Cortex of kidney (tissue), 1 donor: ENCODE measurements at places on chromosomes 2 and 18.

- no peak for DNase-seq
These were observed 259.8 kb upstream of the CXCR4 start for GRCh38 chr2:136377423-136378382.

- no peak for DNase-seq
These were observed 25.6 kb upstream of the PRLH start for GRCh38 chr2:237540823-237541222.

- no peak for DNase-seq
These were observed 111.0 kb upstream of the MAP4K3 start for GRCh38 chr2:39547811-39548719.

- DNase-seq: no peak
These were observed 54.9 kb downstream of the LIPG start for GRCh38 chr18:49616618-49617328.

- no peak for DNase-seq
These were observed 328 bp upstream of the INHBB start for GRCh38 chr2:120345608-120346007.

DNA sequence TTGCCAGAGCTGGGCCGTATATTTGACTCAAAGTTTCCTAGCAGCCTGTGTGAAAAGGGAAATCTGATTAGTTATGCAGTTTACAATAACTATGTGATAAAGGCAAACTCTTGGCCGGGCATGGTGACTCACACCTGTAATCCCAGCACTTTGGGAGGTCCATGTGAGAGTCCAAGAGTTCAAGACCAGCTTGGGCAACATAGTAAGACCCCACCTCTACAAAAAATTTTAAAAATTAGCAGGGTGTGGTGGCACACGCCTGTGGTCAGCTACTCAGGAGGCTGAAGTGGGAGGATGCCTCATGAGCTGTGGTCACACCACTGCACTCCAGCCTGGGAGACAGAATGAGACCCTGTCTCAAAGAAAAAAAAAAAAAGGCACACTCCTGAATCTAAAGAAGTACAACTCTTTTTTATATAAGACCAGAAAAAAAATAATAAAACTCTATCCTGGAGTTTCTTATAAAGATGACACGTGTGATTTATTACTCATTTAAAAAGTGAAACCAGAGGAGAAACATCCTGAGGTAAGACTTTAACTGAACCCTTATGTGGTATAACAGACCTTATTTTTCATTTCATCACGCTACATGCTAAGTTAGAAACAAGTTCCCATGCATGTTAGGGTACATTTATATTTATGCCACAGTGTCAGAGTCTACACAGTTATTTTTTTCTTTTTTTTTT lies 32.6 kb upstream of the KCMF1 start:
- DNase-seq: no peak

- DNase-seq: no peak
These were observed 38.0 kb downstream of the KYNU start for GRCh38 chr2:142915502-142915901.

DNA sequence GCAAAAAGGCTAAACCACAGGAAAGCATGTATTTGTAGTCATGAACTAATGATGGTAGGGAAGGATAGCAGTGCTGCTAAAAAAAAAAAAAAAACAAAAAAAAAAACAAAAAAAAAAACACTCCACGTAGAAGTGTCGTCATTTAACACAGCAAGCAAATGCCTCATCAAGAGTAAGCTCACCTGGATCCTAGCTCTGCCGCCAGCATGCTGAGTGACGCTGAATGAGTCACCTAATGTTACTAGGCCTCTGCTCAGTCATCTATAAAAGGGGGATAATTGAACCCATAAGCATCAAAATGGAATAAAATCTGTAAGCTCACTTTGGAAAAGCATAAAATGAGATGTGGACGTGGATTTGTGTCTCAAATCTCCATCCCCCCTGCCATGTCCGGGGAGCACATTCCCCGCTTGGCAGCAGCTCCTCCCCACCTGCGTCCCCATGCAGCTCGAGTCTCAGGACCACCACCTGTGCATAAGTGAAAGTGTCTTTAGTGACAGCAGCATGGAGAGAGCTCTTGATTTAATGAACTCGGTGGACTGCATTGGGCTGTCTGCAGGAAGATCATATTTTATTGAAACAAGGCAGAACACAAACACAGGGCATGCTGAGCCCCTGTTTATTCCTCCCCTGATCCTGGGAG lies 427.5 kb downstream of the LRATD1 start:
- no peak for DNase-seq

- DNase-seq: no peak
These were observed 895.1 kb upstream of the CELF4 start for GRCh38 chr18:38460657-38461056.

GRCh38 chr18:33212363-33212762 lies 228.2 kb downstream of the CCDC178 start:
- no peak for DNase-seq

DNA sequence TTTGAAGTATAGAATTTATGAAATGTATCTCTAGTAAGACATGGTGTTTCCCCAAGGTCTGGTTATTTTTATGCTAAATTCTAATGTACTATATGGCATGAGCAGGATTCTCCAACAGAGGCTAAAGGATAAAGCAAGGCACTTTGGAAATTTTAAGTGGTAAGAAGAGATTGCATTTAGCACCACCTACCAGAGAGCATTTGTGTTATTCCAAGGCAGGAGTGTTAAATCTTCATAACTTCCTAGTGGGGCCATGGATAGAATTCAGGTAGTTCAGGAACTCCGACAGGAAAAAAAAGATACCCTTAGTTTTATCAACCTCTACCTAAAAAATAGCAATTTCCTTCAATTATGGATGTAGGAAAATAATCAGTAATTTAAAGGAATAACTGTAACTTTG lies 497.4 kb upstream of the CRIM1 start:
- DNase-seq: no peak

GRCh38 chr2:143550500-143550899 lies 421.3 kb downstream of the ARHGAP15 start:
- no peak for DNase-seq

DNA sequence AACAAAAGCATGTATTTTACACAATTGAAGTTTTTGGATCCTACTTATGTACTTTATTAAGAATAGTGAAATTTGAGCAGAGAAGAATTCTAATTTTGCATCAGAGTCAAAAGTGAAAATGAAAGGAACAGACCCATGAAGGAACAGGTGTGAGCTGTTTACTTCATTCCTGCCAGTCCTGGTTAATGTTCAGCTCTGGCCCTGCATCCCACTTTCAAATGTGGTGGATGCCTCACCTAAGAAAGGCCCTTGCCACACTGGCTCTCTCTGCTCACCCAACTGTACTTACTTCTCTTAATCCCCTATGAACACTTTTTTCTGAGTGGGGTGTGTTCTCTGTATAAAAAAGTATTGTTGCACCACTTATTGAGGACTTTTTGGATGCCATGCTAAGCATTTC lies 22.2 kb downstream of the FAM110C start:
- DNase-seq: no peak

GRCh38 chr18:63016270-63016669 lies 300.9 kb downstream of the PHLPP1 start:
- no peak for DNase-seq

GRCh38 chr2:103365071-103365470 lies 603.2 kb downstream of the TMEM182 start:
- no peak for DNase-seq

DNA sequence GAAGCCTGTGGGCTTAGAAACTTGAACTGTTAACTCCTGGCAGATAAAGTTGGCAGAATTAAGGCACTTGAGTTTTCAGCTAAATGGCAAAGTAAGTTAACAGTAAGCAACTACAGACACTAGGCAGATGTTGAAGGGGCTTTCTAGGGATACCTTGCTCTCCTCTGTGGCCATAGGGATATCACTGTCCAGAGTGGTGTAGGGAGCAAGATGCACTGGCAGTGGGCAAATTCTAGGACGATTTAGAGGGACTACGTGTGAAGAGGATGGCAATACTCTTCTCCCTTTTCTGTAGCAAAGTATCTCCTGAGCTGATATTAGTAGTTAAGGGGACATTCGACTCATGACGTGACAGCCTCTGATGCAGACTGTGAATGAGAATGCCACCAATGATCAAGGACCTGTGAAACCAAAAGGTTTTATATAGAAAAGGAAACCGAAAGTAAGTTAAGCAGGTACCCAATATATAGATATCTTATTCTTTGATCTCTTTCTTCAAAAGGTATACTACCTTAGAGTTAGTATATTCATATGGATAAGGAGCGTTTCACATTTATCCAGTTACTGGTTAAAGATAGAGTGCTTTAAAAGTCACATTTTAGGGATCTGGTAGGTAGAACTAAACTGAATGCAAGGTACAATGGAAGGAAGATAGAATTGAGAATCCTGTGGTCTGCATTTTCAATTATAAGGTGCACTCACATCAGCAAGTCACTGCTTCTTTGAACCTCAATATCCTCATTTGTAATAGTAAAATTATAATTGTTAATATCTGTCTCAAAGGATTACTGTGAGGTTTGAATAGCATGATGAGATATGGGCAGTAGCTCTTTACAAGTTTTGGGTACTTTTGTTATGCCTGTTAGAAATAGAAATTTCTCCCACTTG lies 106.4 kb downstream of the KCNH7 start:
- no peak for DNase-seq

- DNase-seq: no peak
These were observed 1303.1 kb upstream of the DDX18 start for GRCh38 chr2:116511426-116511825.

GRCh38 chr2:24382363-24383073 lies 22.2 kb upstream of the ITSN2 start:
- DNase-seq: no peak

DNA sequence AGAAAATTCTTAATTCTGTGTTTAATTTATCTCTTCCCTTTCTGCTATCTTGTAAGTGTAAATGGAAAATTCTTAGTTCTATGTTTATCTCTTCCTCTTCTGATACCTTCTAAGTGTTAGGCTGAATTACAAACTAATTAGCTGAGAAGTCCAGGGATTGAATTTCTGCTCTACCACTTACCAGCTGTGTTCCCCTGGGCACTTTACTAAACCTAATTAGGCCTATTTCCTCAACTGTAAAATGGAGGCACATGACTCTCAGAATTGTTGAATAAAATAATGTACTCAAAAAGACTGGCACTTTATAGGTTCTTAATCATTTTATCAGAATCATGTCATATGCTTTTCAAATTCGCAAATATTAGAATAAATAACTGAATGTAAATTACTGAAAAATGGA lies 146.3 kb downstream of the MAP2 start:
- DNase-seq: no peak

GRCh38 chr18:13175754-13176210 lies 42.8 kb upstream of the LDLRAD4 start:
- no peak for DNase-seq

DNA sequence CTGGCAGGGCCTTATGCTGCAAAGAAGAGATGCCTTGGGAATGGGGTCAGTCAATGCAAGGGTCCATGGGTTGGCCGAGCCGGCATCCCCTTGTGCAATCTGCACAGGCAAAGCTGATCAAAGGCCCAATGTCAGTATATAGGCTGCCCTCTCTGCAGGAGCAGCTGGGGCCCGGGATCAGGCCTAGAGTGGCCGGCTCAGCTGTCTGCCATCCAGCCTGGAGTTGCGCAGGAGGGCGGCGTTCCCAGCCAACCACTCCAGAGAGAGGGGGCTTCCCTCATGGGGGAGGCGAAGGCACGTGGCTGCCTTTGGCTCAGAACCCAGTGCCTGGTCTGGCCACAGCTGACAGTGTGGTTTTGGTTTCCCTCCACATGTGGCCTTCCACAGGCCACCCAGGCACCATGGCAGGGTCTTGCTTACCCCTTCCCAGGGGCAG lies 3.9 kb downstream of the INPP5D start:
- no peak for DNase-seq
